ENCODE measurements at places on chromosomes 4 and X. TPM values are rescaled to one million over a fixed set of nuclear protein-coding genes. Genes with fewer than 3 reads are reported as not detected.

- H3K27ac ChIP-seq = no peak overlapping the region
- no peaks in the 10 kb centered on the region for H3K36me3 ChIP-seq
- no peaks in the 10 kb centered on the region for H3K4me1 ChIP-seq
- H3K4me3 ChIP-seq = no peak overlapping the region
- DNase-seq = peak; percentile 60
Measured at GRCh38 chr4:133775881-133776280, 425.7 kb downstream of the PABPC4L start.

DNA sequence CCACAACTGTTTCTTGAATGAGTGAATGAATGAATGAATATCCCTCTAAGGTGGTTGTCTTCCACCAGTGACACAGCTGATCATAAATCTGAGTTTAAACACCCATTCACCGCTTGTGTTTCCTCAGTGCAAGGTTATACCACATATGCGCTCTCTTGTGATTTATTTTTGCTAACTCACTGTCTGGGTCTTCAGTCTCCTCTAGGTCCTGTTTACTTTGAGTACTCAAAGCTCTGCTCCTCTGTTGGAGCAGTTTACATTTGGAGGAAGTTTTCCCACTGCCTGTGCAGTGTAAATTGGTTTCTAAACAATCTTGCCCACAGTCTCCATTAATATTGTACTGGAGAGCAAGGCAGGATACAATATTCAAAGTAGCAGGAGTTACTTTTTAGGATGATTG, 212.6 kb upstream of the JADE1 start:
- no peak overlapping the region for H3K4me3 ChIP-seq
- no peak for DNase-seq
- H3K27ac ChIP-seq = no peak overlapping the region
- H3K27me3 ChIP-seq = no peaks in the 10 kb centered on the region
- H3K36me3 ChIP-seq = no peaks in the 10 kb centered on the region

DNA sequence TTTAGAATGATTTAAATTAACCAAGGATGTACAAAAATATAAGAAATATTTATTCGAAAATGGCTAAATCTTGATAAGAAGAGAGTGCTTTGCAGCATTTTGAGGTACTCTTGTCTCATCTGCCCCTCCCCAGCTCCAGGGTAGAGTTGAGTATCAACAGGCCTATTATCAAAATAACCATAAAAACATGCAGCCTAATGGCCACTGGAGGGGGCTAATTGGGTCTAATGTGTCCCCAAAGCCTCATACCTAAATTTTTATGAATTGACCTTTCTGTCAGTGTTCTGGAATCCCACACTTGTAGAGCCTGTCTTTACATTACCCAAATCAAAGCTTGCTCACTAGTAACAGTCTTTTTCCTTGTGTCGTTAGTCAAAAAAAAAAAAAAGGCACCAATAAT, 544.9 kb upstream of the CPXCR1 start:
- no peaks in the 10 kb centered on the region for H3K36me3 ChIP-seq
- H3K27ac ChIP-seq = no peak overlapping the region
- no peak for DNase-seq
- no peaks in the 10 kb centered on the region for H3K4me1 ChIP-seq
- no peak overlapping the region for H3K4me3 ChIP-seq
- H3K27me3 ChIP-seq = no peaks in the 10 kb centered on the region

GRCh38 chrX:97021680-97022079, 138.0 kb downstream of the RPA4 start:
- no peaks in the 10 kb centered on the region for H3K36me3 ChIP-seq
- no peaks in the 10 kb centered on the region for H3K27me3 ChIP-seq
- no peaks in the 10 kb centered on the region for H3K4me1 ChIP-seq
- peak; percentile 40 for DNase-seq

DNA sequence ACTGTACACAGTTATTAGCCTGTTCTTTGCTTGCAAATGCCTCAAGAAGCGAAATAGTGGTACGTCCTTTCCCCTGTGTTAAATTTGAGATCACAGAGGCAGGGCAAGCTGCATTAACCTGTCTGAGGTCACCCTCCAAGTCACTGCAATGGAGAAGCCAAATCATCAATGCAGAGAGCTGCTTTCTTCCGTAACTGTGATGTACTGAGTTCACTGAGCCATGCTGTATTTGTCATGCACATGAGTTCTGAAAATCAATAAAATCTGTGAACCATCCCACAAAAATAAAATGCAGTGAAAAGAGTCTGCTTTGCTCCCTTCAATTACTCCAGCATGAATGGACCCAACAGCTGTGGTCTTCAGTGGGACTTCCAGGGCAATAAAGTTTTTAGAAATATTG, 393.5 kb downstream of the KCNIP4 start:
- H3K27me3 ChIP-seq = no peaks in the 10 kb centered on the region
- no peaks in the 10 kb centered on the region for H3K36me3 ChIP-seq
- H3K27ac ChIP-seq = no peak overlapping the region
- no peak overlapping the region for H3K4me3 ChIP-seq
- H3K4me1 ChIP-seq = no peaks in the 10 kb centered on the region
- no peak for DNase-seq

DNA sequence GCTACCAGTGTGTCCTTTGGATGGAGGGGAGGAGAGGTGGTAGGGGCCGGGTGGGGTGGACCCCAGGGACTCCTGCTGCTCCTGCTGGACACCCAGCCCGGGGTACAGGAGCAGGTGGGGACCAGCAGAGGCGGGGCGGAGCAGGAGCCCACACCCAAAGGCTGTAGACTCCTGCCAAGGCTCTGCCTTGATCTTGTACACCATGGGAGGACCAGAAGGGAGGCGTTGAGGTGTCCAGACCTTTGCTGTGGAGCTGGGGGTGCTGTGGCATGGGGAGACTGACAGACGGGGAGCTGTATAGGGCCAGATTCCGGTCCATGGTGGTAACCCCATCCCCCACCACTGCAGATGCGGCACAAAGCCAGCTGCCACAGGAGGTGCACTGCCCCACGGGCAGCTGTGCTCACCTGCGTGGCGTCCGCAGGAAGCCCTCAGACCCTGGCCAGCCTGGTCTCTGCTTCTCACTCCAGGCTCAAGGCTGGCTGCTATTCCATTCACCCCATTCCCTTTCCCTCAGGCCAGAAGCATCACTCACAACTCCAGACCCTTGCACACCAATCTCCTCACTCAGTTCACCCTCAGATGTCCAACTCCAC, 5.0 kb upstream of the SLC26A1 start:
- no peak for DNase-seq
- no peak overlapping the region for H3K27ac ChIP-seq
- peaks cover 27% of the 10 kb centered on the region for H3K27me3 ChIP-seq
- no peaks in the 10 kb centered on the region for H3K4me1 ChIP-seq
- no peaks in the 10 kb centered on the region for H3K36me3 ChIP-seq

GRCh38 chrX:155544881-155545280, 67.9 kb downstream of the TMLHE start:
- no peak overlapping the region for H3K4me3 ChIP-seq
- DNase-seq = peak; percentile 84
- H3K27ac ChIP-seq = no peak overlapping the region
- H3K36me3 ChIP-seq = peaks cover 2% of the 10 kb centered on the region

PLK4 gene
- total RNA-seq = 2.8 TPM

ATXN3L gene
- total RNA-seq = not detected

RNF150 gene
- total RNA-seq = 5.2 TPM

Measured in astrocyte (in vitro differentiated cells and primary cell).